Lower leg skin (tissue), 4 donors: ENCODE measurements at places on chromosomes 16 and 17. TPM values are rescaled to one million over a fixed set of nuclear protein-coding genes. Genes with fewer than 3 reads are reported as not detected.

GRCh38 chr16:75234856-75235696 lies 16.3 kb downstream of the CTRB1 start:
- peak; percentile 85 for DNase-seq

DNA sequence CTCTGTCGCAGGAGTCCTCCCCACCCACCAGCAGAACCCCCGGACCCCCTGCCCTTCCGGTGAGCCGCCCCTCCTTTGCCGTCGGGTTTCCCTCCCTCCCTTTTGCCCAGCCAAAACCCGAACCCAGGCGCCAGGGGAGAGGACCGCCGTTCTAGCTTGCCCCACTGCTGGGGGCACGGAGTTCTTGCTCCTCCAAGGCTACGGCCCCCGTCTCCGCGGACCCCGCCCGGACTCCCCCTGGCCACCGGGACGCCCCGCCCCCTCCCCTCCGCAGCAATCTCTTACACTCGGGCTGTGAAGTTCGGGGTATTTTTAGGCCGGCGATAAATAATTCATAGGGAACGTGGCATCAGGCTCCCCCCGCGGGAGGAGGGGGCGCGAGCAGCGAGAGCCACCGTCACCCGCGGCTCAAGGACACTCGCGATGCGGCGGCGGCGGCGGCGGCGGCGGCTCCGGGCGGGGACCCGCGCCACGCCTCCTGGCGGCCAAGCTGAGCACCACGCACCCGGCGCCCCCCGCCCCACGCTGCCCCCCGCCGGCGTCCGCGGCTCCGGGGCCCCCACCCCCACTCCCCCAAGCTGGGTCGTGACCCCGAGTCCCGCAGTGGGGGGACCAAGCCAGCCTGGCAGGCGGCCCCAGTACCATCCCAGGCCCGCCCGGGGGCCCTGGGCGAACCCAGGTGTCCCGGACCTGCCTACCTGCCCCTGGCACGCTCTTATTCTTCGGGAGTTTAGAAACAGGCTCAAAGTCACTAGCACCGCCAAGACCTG lies at the start of gene GRIN2C:
Gene GRIN2C (minus strand): TSS at position 427 of the 770 bp plus-strand sequence. CDS start 4,793 bp downstream, outside the sequence.
- no peak for DNase-seq

- DNase-seq, result no peak
These were observed 364.6 kb downstream of the GRIN2A start for GRCh38 chr16:9817586-9817985.

- DNase-seq, result peak; percentile 73
These were observed 5.3 kb upstream of the CAVIN1 start for GRCh38 chr17:42428141-42428944.

The TPSB2 gene
- total RNA-seq, result 55.0 TPM

DNA sequence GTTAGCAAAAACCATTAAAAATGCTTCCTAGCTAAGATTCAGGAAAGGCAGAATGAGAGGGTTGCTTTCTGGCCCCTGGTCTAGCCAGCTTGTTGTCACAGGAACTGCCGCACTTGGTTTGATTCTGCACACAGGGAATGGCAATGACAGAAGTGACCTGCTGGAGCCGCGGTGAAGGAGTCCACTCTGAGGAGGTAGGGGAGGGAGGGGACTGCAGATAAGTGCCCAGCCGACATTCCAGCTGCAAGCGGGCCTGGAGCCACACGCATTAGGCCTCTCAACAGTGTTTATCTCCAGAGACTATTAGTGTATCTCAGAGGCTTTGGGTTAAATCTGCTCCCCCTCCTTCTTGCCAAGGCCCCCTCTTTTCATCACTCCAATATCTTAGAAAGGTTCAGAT lies 38.6 kb downstream of the CDRT15 start:
- DNase-seq, result no peak

The CBLN1 gene
- total RNA-seq, result 0.27 TPM

- DNase-seq, result no peak
These were observed 363 bp downstream of the KARS1 start for GRCh38 chr16:75647112-75647491.

GRCh38 chr16:10812312-10813098 lies 6.1 kb downstream of the TVP23A start:
- DNase-seq, result no peak

The ITPRIPL2 gene
- 58.2 TPM for total RNA-seq

DNA sequence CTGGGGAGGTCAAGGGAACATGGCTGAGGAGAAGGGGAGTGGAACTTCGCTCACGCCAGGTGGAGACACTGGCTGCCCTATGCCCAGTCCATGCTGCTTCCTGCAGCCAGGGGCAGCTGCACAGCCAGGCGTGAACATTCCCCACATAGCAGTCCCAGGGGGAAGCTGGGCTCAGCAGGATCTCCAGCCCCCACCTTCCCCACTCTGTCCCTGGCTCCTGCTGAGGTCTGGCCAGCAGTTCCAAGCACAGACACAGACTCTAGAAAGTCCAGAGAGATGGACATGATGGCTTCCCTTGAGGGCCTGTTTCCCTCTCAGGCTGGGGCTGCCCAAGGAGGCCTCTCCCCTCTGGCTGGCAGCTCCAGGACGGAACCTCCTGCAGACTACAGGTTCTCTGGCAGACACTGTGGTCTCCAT lies 9.3 kb downstream of the JUP start:
- DNase-seq, result no peak

The NPIPA5 gene
- 2.5 TPM for total RNA-seq

DNA sequence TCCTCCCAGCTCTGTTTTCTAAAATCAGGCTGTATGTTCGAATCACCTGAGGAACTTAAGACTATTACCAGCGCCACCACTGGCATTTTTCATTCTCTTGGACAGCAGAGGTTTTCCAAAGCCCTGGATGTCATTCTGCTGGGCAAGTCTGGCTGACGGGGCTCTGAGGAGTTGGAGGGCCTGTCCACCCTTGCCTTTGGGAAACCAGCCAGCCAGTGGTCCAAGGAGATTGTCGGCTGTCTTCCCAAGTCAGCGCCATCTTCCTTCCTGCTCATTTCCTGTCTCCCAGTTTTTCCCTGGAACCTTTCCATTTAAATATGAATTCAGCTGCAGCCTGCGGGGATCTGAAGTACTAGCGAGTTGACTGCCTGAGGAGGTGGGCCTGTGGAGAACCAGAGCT lies 258.3 kb downstream of the PRKCA start:
- DNase-seq, result no peak

- no peak for DNase-seq
These were observed 3.6 kb upstream of the TMEM92 start for GRCh38 chr17:50270435-50271362.

The EPX gene
- not detected for total RNA-seq

The CWC25 gene
- 34.1 TPM for total RNA-seq

The TSPOAP1 gene
- total RNA-seq, result 8.2 TPM

GRCh38 chr17:37713028-37713431 lies 31.8 kb downstream of the HNF1B start:
- no peak for DNase-seq

The TBC1D3G gene
- total RNA-seq, result 3.6 TPM

GRCh38 chr16:83198977-83199376 lies 572.2 kb downstream of the CDH13 start:
- DNase-seq, result no peak
